Hematopoietic multipotent progenitor cell treated with erythropoietin and hydrocortisone succinate and interleukin-3 and kit ligand, for 15 days (in vitro differentiated cells): ENCODE measurements at places on chromosomes 6 and 20.
A peak's percentile ranks its signal among the peaks of the same experiment; 100 is the strongest.

GRCh38 chr20:58131551-58132142 is 96.8 kb downstream of the ANKRD60 start:
- no peak for DNase-seq

GRCh38 chr6:15183979-15184378 is 61.9 kb upstream of the JARID2 start:
- no peak for DNase-seq

GRCh38 chr6:69542494-69542893 is 254.3 kb downstream of the LMBRD1 start:
- no peak for DNase-seq

DNA sequence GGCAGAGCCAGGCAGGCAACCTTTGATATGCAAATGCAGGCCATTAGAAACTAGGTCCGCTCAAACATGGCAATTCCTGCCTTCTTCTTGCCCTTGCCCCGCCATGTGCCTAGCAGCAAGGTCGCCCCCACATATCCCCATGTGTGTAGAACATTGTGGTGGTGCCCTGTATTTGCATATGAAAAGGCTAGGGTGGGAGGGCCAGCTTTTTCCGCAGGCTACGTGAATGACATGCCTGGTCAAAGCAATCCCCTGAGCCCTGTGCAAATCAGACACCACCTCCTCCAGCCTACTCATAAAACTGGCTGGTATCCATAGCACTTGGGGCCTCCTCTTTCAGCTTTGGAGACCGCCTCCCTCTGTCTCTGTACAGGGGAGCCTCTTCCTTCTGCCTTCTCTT is 31.6 kb downstream of the GSTA2 start:
- no peak for DNase-seq

GRCh38 chr6:18347866-18348265 is 39.3 kb upstream of the RNF144B start:
- no peak for DNase-seq

DNA sequence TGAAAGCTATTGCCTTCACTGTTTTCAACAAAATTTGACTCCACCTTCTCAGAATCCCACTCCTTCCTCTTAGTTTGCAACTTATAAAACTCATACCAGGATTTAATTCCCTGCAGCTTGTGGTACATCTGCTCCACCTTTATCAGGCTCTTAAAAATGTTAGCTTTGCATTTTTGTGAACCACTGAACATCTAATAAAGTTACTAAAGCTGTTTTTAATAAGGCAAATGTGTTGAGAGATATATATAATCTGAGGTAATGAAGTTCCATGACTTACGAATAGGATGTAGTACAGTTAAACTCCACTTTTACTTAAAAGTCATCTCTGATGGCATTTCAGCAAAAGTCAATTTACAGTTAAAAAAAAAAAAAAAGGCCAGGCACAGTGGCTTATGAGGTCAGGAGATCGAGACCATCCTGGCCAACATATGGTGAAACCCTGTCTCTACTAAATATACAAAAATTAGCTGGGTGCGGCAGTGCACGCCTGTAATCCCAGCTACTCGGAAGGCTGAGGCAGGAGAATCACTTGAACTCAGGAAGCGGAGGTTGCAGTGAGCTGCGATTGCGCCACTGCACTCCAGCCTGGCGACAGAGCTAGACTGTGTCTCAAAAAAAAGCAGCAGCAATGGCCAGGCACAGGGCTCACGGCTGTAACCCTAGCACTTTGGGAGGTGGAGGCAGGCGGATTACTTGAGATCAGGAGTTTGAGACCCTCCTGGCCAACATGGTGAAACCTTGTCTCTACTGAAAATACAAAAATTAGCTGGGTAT is 106.2 kb downstream of the KIF13A start:
- no peak for DNase-seq

DNA sequence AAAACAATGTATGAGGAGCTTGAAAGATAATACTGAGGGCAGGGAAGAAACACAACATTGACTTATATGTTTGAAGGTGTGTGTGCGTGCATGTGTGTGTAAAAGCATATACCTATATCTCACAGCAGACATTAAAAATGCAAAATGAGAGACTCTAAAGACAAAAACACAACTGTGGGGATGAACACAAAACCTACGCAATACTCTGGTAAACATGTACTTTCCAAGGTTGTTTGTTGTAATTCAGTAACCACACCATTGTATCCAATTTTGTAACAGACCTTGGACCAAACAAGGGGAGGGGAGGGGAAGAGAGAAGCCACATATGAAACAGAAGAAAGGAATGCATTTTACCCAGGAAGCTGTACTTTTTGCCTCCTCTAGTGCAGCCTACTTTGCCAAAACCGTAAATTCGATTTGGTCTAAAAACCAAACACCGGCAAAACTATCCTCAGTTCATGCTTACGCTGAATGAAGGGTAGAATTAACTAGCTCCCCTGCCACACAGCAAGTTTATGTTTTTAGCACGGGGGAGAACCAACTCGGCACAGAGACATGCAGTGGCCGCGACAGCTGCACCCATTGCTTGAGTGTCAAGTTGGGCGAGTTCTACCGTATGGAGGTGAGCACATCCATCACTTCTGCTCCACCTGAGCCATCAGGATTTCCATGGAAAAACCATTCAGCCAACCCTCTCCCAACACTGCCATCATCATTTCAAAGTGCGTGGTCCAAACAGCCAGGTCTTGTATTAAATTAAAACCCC is 50.0 kb downstream of the CNKSR3 start:
- DNase-seq: no peak

GRCh38 chr20:47663354-47664067 is 121.8 kb downstream of the SULF2 start:
- peak; percentile 67 for DNase-seq

DNA sequence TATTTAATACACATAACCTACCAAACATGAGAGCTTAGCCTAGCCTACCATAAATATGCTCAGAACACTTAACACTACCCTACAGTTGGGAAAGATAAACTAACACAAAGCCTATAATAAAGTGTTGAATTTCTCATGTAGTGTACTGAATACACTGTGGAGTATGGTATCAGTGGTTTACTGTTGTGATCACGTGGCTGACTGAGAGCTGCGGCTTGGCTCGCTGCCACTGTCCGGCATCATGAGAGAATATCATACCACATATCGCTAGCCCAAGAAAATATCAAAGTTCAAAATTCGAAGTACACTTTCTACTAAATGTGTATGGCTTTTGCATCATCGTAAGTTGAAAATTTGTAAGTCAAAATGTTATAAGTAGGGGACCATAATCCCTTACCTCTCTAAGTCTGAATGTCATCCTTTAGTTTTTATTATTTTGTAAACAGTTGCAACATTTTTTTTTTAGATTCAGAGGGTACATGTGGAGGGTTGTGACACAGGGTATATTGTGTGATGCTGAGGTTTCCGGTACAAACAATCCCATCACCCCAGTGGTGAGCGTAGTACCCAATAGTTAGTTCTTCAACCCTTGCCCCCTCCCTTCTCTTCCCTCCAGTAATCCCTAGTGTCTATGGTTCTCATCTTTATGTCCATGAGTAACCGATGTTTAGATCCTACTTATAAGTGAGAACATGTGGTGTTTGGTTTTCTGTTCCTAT is 14.6 kb upstream of the TAAR1 start:
- DNase-seq: no peak

GRCh38 chr6:43773050-43773979 is 3.3 kb downstream of the VEGFA start:
- DNase-seq: peak; percentile 87

GRCh38 chr6:166330612-166331011 is 11.7 kb downstream of the SFT2D1 start:
- DNase-seq: peak; percentile 15

GRCh38 chr6:90610751-90611542 is 24.1 kb upstream of the MAP3K7 start:
- DNase-seq: no peak

DNA sequence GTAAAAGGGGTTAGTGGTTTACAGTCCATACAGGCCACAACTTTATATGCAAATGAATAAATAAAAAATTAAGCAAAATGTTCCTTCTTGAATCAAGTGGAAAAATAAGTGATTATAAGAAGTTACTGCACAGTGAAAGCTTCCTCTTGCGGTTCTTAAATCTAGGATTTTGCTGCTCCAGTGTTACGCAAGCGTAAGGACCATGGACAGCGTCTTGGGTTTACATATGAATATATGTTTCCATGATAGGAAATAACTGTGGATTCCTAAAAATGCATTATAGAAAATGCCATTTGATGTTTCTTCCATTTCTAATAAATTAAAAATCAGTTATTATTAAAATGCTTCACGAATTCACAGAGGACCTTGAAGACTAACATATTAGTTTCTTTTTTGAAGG is 176.6 kb upstream of the POU3F2 start:
- DNase-seq: no peak

GRCh38 chr6:168159506-168159905 is 80.5 kb upstream of the FRMD1 start:
- no peak for DNase-seq

GRCh38 chr6:95292011-95292410 is 285.3 kb upstream of the MANEA start:
- no peak for DNase-seq

- no peak for DNase-seq
Observed at GRCh38 chr6:15246217-15246665, 372 bp downstream of the JARID2 start.

DNA sequence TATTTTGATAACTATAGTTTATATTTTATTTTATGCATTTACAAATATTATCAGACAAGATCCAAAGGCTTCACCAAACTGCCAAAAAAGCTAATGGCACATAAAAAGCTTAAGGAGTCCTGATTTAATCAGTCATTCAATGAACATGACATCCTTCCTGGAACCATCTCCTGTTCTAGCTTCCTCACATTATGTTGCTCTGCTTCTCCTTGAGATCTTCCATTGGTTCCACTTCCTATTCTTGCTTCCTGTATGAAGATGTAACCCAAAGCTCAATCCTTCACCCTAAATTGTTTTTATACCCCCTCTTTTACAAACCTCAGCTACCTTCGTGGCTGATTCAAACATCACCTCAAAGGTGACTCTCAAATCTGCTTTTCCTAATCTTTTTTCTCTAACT is 4.5 kb upstream of the BRD2 start:
- no peak for DNase-seq

GRCh38 chr6:27163834-27164233 is 83.7 kb upstream of the PRSS16 start:
- no peak for DNase-seq

DNA sequence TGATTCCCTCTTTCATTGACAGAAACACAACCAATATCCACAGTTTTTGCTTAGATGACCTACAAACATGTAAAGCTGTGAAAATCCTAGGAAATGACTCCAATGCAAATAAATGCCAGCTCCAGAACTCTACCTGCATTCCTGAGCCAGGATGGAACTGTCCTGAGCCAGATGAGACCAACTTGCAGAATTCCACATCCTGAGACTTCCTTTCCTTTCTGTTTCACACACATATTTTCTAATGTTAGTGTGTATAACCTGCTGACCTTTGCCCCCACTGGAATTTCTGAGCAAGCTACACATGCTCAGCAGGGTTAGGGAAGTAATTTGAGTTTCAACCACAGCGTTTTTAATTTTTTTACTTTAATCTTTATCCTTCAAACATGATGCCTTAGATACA is 69.6 kb upstream of the ADGRF1 start:
- DNase-seq: no peak

- no peak for DNase-seq
Observed at GRCh38 chr6:28922821-28923317, 916 bp downstream of the TRIM27 start.

- no peak for DNase-seq
Observed at GRCh38 chr6:149855741-149856140, 8.4 kb downstream of the LRP11 start.

DNA sequence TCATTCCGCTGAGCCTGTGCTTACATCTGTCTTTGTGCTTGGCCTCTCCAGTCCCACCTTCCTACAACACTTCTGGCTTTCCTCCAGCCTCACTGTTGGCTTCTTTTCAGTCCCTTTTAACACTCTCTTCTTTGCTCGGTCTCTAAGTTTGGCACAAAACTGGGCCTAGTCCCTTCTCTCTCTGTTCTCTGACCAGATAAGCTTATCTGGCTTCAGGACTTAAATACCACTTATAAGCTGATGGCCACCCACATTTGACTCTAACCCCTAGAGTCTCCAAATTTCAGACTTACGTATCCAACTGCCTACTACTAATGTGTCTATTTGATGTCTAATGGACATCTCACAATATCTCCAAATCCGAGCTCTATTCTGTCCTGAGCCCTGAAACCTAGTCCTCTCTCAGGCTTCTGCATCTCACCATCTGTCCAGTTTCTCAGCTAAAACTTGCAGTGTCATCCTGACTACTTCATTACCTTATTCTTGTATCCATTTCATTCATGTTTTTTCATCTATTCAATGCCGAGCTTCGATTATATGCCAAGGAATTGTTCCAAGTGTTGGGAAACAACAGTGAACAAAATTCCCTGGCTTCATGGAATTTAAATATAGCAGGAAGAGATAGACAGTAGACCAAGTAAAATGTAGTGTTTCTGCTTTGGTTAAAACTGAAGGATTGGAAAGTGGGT is 40.1 kb downstream of the TBPL1 start:
- no peak for DNase-seq

DNA sequence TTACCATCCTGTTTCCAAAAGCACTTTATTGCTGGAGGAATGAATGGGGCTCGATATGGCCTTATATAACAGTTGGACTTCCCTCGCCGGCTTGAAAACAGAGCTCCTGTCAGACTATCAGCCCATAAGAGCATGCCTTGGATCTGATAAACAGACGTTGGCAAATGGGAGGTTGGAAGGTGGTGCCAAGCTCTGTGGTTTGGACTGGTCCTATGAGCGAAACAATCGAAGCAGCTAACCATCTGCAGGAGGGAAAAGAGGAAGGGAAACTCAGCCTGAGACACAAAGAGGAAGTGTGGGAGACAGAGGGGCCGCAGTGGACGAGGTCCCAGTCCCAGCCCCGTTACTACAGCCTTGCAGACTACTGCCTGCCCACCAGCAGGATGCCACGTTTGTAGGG is 92.9 kb downstream of the TFAP2C start:
- DNase-seq: no peak

DNA sequence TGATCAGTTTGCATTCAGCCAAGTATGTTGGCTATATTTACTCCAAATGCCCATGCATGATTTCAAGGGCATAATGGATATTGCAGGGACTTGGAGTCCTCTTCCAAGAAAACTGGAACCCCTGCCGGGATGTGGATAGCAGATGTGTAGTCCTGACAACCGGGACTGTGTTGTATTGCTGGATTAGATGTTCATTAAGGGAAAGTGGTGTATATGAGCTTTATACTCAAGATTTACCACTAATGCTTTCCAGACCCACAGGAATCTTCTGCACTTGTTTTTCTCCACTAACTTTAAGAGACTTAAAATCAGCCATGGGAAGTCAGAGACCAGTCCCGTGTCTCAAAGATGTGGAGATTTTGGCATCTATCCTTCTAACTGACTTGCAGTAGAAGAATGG is 770.9 kb downstream of the HDGFL1 start:
- no peak for DNase-seq

GRCh38 chr20:48165401-48165685 is 380.1 kb upstream of the SULF2 start:
- no peak for DNase-seq

- DNase-seq: no peak
Observed at GRCh38 chr6:8549074-8549790, 113.9 kb upstream of the SLC35B3 start.

GRCh38 chr6:156809446-156810178 is 32.4 kb downstream of the ARID1B start:
- DNase-seq: no peak

- DNase-seq: no peak
Observed at GRCh38 chr6:43996618-43997344, 130.5 kb downstream of the MRPL14 start.

- DNase-seq: no peak
Observed at GRCh38 chr6:15023448-15023847, 222.4 kb upstream of the JARID2 start.

- no peak for DNase-seq
Observed at GRCh38 chr6:122248001-122248669, 151.3 kb upstream of the HSF2 start.

GRCh38 chr6:92150553-92150952 is 1268.8 kb downstream of the EPHA7 start:
- DNase-seq: no peak
